ENCODE measurements at places on chromosomes 12 and 14.

DNA sequence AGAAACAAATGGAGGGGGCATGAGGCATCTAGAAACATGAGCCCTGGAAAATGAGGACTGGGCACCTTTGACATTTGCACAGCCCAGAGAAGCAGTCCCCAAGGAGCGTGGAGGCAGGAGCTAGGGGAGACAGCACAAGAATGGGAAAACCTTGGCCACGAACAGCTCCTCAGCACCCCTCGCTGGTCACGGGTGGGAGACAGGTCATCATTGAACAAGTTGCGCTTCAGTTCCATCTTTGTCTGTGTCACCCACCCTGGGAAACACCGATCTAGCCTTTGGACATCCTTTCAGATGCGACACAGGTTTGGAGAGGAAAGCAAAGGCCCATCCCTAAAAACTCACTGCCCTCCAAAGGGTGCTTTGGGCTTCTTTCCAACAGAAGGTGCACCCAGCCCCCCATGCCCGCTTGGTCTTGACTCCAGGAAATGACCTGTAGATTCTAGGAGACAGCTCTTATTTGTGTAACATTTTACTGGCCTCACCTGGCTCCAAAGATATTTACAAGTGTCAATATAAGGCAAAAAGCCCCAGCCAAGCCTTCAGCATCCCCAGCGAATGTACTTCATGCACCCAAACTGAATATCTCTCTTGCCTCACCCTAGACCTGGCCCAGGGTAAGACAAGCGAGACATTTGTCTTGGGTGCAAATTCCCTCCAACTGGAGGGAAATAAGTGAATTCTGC lies 28.8 kb upstream of the CLMN start:
- DNase-seq: no peak

DNA sequence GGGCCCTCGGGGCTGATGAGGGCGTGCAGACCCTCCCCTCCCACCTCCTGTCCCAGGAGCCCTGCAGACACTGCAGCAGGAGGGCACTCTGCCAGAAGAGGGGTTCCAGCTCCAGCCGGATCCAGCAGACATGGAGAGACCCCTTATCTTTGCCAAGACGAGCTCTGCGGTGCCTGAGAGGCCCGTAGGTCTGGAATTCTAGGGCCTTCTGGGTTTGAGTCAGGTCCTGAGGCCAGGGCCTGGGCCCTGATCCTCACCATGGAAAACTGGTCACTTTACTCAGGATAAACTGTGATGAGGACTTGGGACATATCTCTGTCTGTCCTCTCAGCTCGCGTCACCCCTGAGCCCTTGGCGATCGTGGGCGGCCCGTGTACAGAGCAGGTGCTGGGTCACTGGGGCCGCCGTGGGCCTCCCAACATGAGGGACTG lies 13.8 kb downstream of the MEG3 start:
- DNase-seq: no peak

DNA sequence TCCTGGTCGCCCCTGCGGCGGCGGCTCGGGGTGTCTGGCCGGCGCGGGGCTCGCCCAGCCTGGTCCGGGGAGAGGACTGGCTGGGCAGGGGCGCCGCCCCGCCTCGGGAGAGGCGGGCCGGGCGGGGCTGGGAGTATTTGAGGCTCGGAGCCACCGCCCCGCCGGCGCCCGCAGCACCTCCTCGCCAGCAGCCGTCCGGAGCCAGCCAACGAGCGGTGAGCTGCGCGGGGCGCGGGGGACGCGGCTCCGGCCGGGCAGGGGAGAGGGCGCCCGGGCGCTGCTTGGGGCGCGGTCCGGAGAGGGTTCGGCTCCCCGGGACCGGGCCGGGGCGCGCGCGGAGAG lies at the start of gene LGALS3:
TSS of gene LGALS3 (plus strand) at position 167 of the 342 bp plus-strand sequence. CDS start 8,122 bp downstream, outside the sequence.
- peak; percentile 33 for DNase-seq

DNA sequence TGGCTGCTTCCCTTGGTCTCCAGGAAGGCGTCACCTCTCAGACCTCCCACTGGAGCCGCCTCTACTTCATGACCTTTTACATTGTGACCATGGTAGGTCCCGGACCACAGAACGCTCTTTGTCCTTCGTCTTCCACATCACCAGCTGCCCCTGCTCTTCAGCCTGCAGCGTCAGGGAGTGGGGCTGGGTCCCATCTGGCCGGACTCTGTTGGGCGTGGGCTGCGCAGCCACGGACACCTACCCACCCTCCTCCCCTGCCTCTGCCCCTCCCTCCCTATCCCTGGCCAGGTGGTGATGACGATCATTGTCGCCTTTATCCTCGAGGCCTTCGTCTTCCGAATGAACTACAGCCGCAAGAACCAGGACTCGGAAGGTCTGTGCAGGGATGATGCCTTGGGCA lies 43.3 kb downstream of the SLC8B1 start:
- no peak for DNase-seq

- DNase-seq: no peak
Observed at GRCh38 chr14:65132855-65133254, 30.5 kb upstream of the MAX start.

GRCh38 chr12:122753319-122753650 lies 661 bp downstream of the DENR start:
- no peak for DNase-seq

DNA sequence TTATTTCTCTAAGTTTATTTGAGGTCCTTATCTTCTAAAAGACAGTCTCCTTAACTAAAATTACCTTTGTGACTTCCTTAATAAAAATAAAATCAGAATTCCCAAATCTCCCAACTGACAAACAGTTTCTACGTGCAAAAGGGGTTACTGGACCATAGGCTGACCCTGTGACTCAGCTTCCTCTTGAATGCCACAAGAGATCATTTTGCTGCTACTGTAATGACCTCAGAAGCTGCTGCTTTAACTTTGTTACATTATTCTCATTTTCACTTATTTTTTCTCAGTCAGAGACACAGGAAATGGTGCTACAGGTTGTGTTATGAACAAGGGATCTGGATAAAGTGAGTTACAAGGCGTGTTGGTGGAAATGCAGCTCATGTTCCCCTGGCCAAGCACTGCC lies 132.2 kb upstream of the TMTC2 start:
- DNase-seq: no peak

DNA sequence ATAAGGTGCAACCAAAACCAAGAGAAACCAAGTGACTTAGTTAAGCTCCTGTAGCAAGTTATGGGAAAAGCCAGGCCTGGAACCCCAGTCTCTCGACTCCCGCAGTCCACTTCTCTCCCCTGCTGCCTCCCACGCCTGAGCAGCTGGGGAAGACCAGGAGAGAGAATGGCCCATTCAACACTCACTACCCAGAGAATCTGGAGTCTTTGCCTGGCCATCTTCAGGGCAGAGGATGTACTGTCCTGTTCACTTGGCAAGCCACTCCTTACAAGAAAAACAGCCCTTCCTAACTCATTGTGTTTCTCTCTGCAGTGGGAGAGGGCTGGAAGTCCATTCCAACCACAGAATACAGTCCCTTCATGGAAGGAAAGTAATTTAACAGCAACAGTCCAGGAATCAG lies 1.8 kb downstream of the PITPNM2 start:
- DNase-seq: peak; percentile 47

GRCh38 chr14:71885301-71885700 lies 46.9 kb upstream of the RGS6 start:
- DNase-seq: no peak

DNA sequence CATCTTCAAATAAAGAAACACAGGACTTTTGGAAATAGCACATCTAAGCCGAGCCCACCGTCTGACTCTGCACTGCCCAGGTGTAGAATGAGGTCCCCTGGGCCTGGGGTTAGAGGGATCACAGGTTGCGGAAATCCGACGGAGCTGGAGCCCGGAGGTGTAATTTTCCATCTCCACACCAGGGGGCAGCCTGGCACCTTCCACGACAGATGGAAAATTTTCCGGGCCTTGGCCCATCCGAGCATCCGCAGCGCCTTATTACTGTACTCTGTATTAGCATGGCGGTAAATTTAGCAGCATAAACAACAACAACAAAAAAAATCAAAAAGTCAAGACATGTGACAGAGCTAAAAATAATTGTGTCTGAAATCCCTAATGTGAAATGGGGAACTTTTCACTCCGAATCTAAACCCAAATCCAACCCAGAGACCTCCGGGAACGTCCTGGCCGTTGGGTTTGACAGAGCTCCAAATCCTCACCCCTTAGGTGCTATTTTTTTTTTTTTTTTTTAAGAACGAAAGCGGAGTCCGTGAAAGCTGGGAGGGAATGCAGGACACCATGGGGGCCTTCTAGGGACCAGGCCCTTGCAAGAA lies 93.9 kb downstream of the KSR2 start:
- DNase-seq: peak; percentile 84

GRCh38 chr12:116855744-116856470 lies 25.3 kb downstream of the HRK start:
- DNase-seq: no peak

GRCh38 chr12:74685385-74685784 lies 147.8 kb downstream of the ATXN7L3B start:
- DNase-seq: no peak

- DNase-seq: no peak
Observed at GRCh38 chr14:100165376-100165775, 5.9 kb upstream of the DEGS2 start.

- DNase-seq: peak; percentile 80
Observed at GRCh38 chr14:23573384-23574015, 5.1 kb downstream of the JPH4 start.

DNA sequence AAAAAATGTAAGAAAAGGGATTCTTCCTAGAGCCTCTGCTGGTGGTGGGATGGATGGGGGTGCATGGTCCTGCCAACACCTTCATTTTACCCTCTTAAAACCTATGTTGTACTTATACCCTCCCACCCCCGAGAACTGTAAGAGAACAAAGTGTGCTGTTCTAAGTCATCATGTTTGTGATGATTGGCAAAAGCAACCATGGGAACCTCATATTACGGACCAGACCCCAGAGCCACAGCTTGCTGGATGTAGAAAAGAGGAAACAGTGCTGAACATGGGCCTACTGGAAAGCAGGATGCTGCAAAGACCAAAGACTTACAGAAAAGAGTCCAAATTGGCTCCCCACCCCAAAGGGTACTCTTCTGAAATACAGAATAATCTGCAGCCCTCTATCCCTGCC lies 311.2 kb downstream of the DUSP6 start:
- DNase-seq: no peak

- no peak for DNase-seq
Observed at GRCh38 chr12:54974279-54974678, 10.3 kb downstream of the TESPA1 start.

- DNase-seq: no peak
Observed at GRCh38 chr14:60925286-60925685, 55.6 kb downstream of the TRMT5 start.

DNA sequence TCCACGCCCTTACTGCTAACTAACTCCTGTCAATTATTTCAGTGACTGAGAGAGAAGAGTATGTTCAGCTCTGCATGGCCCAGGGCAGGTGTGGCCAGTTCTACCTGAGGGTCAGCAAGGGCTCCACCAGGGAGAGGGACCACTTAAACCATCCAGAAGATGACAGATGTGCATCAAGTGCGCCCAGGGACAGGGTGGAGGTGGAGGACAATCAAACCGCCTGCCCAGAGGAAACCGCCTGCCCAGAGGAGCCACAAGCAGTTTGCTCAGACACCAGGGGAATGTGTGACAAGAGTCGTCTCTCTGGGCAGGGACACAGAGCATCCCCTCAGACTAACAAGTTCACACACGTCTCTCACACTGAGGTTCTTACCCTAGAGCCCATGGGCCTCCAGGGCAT lies 14.5 kb downstream of the DPF3 start:
- no peak for DNase-seq

GRCh38 chr12:120462099-120462640 lies 7.4 kb downstream of the SRSF9 start:
- DNase-seq: no peak

DNA sequence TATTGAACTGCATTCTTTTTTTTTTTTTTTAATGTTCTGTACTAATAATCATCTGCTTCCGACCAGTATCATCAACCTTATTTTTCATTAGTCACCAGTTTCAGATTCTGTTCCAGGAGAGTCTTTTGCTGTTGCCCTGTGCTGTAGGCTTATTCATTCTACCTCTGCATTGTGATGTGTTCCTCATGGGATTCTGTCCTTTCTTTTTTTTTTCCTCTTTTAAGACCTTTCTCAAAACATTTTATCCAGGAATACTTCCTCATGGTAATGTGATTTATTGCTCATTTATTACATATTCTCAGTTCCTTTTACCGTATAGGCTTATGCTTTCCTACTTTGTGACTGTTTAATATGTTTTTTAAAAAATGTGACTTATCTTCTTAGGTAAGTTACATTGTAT lies 4.8 kb downstream of the NDUFA9 start:
- no peak for DNase-seq

- DNase-seq: no peak
Observed at GRCh38 chr14:87241018-87241768, 751.8 kb downstream of the GALC start.

- DNase-seq: no peak
Observed at GRCh38 chr14:71206123-71206522, 298.9 kb downstream of the PCNX1 start.

GRCh38 chr14:99554757-99555531 lies 49.1 kb downstream of the CCDC85C start:
- no peak for DNase-seq
